DMS53 (cell line): ENCODE measurements at places on chromosomes 3 and 15.

- no peak for DNase-seq
These were observed 227.2 kb upstream of the NANOGP8 start for GRCh38 chr15:35312344-35312743.

- no peak for DNase-seq
These were observed 8.0 kb downstream of the KAT2B start for GRCh38 chr3:20047976-20048883.

- DNase-seq, result peak; percentile 39
These were observed 422.7 kb upstream of the TPRG1 start for GRCh38 chr3:188749010-188749617.

DNA sequence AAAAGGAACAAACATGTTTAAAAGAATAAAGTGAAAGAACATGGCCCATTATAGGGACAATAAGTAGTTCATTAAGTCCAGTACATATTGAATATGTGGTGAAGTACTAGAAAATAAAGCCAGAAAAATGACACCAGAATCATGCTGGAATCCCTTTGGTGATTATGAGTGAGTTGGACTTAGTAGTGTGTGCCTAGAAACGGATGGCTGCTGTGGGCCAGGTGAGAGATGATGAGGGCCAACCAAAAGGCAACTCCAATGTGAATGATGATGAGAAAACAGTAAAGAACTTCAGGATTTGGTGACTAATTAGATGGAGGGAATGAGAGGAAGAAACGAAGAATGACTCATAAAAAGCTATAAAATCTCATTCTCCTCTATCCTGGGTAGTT lies 3.3 kb downstream of the CRYGS start:
- DNase-seq, result no peak

GRCh38 chr3:17030438-17030837 lies 145.7 kb downstream of the PLCL2 start:
- DNase-seq, result no peak
